ENCODE measurements at places on chromosomes 7 and 10. TPM values are rescaled to one million over a fixed set of nuclear protein-coding genes. Genes with fewer than 3 reads are reported as not detected.

DNA sequence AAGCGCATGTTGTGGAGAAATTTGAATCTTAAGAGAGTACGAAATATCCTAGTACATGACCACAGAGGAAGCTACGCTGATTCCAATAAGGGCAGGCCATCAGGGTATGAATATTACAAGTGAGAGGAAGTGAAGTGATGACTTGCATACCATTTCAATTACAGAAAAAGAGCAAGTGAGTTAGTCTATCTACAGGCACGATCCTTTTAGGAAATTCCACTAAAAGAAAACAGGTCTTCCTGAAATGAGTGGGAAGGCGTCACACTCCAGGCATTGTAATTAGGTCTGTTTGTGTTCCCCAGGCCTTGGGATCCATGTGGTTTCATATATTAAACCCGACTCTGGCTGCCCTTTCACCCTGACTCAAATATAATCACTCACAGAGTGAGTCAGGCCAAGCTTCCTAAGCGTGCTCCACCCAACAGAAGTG, 152.5 kb downstream of the SEMA3A start:
- H3K4me3 ChIP-seq, result no peak overlapping the region
- DNase-seq, result no peak
- no peaks in the 10 kb centered on the region for H3K36me3 ChIP-seq
- H3K27me3 ChIP-seq, result no peaks in the 10 kb centered on the region
- no peak overlapping the region for H3K27ac ChIP-seq

DNA sequence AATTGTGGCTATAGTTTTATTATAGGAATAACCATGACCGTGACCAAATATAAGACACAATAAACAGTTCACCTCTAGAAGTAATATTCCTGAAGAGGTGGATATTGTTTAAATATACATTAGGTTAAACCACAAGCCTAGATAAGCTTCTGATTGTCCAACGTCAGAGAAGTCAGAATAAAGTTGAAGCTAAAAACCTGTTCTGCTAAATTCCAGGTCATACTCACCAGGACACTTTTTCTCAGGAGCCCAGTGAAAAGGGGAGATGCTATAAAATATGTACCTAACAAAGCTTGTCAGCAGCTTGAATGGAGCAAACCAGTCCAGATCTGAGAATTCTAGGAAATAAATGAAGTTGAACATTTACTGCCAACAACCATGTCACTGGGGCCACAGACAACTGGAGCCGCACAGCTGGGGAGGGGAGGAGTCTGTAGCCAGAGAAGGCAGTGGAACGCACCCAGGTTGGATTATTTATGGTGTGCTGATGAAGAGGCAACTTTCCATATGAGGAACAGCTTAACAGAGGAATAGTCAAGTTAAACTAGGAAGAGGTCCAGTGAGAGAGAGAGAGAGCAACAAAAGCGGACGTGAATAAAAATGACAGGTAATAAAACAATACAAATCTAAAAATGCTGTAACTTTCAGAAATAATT, 191.1 kb downstream of the ZNF438 start:
- no peaks in the 10 kb centered on the region for H3K27me3 ChIP-seq
- DNase-seq, result no peak
- no peak overlapping the region for H3K27ac ChIP-seq
- peaks cover 6% of the 10 kb centered on the region for H3K4me1 ChIP-seq
- no peaks in the 10 kb centered on the region for H3K36me3 ChIP-seq

DNA sequence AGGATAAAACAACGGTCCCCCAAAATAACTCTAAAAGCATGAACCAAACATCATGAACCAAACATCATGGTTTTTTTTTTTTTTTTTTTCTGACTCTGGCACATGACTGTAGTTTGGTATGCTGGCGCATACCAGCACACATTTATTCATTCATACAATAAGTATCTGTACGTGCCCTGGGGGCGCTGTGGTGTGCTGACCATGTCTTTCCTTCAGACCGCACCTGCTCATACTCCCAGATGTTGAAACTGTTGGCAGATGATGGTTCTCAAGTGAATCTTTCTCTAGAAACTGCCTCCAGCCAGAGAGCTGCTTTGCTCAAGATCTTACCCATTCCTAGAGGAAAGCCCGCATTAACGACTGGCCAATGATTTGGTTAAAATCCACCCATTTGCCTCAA, 114.7 kb upstream of the ANKRD30A start:
- no peak overlapping the region for H3K4me3 ChIP-seq
- no peaks in the 10 kb centered on the region for H3K36me3 ChIP-seq
- H3K27ac ChIP-seq, result no peak overlapping the region

The OR2A7 gene
- 13.9 TPM for total RNA-seq

All from upper lobe of right lung (tissue), 1 donor.